ENCODE measurements at places on chromosomes 5 and 9. TPM values are rescaled to one million over a fixed set of nuclear protein-coding genes. Genes with fewer than 3 reads are reported as not detected.

ZSWIM6 gene
- total RNA-seq = 48.5 TPM

PCDHGA6 gene
- total RNA-seq = 9.0 TPM

LCN10 gene
- total RNA-seq = not detected

CSF1R gene
- 5.3 TPM for total RNA-seq

PTGDS gene
- total RNA-seq = 61.1 TPM

CCDC112 gene
- total RNA-seq = 87.6 TPM

TAF11L2 gene
- total RNA-seq = not detected

WNT8A gene
- 0.82 TPM for total RNA-seq

COMMD10 gene
- total RNA-seq = 28.5 TPM

EMB gene
- total RNA-seq = 6.5 TPM

RASGRF2 gene
- 12.2 TPM for total RNA-seq

NUTM2G gene
- not detected for total RNA-seq

CARD6 gene
- total RNA-seq = 0.82 TPM

S1PR3 gene
- total RNA-seq = 3.7 TPM

ZNF879 gene
- total RNA-seq = 16.7 TPM

Data from frontal cortex (tissue), 4 donors.